ENCODE measurements at places on chromosomes 16 and 17.

- peak; percentile 32 for DNase-seq
Observed at GRCh38 chr17:63881935-63882601, at the start of gene GH2. Gene GH2 (minus strand): TSS chr17:63881944. CDS start chr17:63881801, 143 bp downstream.

- DNase-seq = no peak
Observed at GRCh38 chr16:30902029-30902972, 5.9 kb downstream of the CTF1 start.

GRCh38 chr17:43579566-43580140, 33.5 kb upstream of the ETV4 start:
- DNase-seq = peak; percentile 95

GRCh38 chr17:75891022-75891604, 5.6 kb downstream of the TRIM65 start:
- DNase-seq = no peak

- DNase-seq = no peak
Observed at GRCh38 chr17:4295686-4296085, 31.9 kb upstream of the ANKFY1 start.

GRCh38 chr16:84884596-84885341, 65.0 kb downstream of the CRISPLD2 start:
- DNase-seq = peak; percentile 11

DNA sequence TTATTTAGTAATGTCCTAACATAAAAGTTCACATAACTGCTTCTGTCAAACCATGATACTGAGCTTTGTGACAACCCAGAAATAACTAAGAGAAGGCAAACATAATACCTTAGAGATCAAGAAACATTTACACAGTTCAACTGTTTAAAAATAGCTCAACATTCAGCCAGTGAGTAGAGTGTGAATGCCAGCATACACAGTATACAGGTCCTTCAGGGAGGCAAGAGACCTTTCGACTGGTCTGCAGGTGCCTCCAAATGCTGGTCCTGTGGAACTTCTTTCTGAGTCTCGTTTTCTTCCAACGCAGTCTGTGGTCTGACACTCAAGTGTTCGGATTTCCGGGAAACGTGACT, 10.3 kb downstream of the MRPS23 start:
- no peak for DNase-seq

GRCh38 chr16:1171001-1171400, 18.1 kb downstream of the CACNA1H start:
- DNase-seq = no peak

DNA sequence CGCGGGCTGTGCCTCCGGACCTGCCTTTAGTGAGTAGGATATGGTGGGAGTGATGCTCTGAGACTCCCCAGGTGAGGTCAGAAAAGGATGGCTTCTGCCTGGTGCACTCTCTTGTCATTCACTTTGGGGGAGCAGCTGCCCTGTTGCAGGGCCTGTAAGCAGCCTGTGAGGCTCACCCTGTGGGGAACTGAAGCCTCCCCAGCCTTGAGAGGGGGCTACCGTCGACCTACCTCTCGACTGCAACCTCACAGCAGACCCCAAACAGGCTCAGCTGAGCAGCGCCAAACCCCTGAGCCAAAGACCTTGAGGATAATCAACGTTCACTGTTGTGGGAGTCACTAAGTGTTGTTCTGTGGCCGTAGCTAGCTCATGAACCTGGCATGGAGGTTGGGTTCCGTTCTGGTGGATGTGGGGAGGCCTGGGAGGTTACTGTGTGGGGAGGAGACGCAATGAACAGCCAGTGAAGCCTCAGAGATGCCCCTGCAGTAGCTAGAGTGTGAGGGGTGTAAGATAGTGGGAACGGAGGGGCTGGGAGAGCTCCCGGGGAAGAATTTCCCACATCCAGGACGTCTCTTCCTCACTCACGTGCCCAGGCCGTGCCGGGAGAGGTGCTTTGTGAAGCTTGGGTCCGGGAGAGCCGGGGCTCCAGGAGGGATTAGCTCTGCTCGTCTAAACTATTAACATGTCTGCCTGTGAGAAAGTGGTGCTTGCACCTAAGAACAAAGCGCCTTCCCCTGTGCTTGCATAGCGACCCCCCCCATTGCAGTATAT, 38.8 kb downstream of the METRNL start:
- DNase-seq = no peak

DNA sequence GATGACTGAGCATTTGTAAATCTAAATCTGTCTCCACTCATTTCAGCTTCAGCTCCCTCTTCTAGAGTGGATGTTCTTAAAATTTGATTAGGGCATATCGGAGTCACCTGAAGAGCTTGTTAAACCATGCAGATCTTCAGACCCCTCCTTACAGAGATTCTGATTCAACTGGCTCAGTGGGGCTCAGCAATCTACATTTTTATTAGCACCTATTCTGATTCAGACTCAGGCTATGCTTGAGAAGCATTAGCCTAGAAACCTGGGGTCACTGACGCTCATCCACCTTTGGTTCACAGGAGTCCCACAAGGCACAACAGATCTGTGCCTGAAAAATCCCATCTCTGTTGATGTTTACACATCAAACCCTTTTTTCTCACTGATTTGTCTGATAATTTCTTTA, 365.6 kb downstream of the GRIN2A start:
- no peak for DNase-seq

- DNase-seq = no peak
Observed at GRCh38 chr16:5065813-5066212, at the start of gene C16orf89. Gene C16orf89 (minus strand): TSS chr16:5065956. CDS start chr16:5065908, 48 bp downstream.

DNA sequence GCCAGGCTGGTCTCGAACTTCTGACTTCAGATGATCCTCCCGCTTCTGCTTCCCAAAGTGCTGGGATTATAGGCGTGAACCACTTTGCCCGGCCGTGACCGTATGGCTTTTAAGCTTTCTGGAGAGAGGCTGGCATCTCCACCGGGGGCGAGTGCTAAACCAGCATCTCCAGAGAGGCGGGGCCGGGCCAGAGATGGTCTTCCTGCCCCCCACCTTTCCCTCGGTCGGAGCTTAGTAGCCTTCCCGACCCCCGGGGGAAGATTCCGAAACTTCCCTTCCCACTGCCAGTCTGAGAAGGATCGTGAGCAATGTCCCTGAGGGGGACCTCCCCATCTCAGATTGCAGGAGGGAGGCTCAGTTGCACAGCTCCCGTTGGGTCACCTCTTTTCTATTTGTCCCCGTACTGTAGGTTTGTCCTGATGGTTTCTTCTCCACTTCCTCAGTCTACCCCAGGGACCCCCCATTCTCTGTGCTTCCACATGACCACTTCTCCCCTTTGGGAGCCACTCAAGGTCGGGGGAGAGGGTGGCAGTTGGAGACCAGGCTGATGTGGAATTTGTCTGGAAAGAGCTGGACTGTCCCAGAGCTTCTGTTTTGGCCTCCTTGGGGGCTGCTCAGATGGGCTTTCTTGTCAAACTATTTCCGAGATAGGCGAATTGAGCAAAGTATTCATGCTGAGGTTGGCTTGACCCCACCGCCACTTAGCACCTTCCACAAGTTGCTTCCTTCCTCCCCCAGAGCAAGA, 18.2 kb downstream of the IGF2BP1 start:
- DNase-seq = no peak

DNA sequence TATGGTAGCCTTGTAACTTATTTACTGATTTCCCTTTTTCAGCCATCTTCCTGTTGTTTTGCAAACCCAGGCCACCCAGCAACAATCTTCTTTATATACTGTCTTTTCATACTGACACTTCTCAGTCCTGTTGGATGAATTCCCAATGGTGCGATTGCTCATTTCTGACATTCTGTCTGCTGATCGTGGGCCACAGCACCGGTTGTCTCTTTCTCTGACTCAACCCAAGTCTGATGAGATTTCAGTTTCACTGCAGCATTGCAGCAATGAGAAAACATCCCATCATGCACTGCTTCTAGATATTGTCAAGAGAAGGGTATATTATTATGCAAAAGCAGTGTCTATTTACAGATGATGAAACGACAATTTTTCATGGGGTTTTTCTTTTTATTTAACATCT, 349.2 kb upstream of the HSBP1 start:
- DNase-seq = peak; percentile 71

- no peak for DNase-seq
Observed at GRCh38 chr17:50976951-50977472, 110.9 kb upstream of the TOB1 start.

GRCh38 chr16:2026461-2027023, at the start of gene NHERF2:
Gene NHERF2 (plus strand): TSS chr16:2026902. CDS start chr16:2027006, 104 bp downstream.
- no peak for DNase-seq

GRCh38 chr17:67491009-67491680, 114.1 kb downstream of the PITPNC1 start:
- DNase-seq = no peak

DNA sequence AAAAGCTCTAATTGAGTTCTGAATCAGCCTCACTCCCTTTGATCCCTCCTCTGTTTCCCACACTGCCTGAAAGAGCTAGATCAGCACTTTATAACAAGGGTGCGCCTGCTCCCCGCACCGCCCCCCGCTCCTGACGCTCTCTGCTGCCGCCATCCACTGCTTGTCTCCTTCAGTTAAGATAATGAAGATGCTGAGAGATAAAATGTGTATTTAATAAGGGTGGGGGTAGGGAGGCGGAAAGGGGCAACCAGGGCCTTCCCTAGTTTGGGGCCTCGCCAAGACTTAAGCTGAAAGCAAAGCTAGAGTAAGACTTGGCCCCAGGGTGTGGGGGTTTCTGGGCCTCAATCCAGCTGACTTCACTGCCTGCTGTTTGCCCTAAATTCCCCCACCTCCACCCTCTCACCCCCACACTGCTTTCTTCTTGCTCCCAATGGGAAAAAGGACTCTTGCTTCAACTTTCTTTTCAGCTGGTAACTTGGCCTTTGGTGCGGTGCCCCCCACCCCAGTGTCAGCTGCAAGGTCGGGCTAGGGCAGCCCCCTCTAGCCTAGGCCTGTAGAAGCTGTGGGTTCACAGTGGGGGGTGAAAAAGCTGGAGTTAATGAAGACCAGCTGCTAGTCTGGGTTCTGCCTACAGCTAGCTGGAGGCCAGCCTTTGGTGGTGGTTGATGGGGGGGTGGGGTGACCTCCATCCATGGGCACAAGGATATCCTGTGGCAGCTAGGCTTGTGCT, 1.8 kb upstream of the RARA start:
- no peak for DNase-seq

Measured in foreskin keratinocyte (primary cell).